Left colon (tissue), 2 donors: ENCODE measurements at places on chromosomes 6 and 20. TPM values are rescaled to one million over a fixed set of nuclear protein-coding genes. Genes with fewer than 3 reads are reported as not detected.

The SPATA25 gene
- 3.2 TPM for total RNA-seq

The PLEKHG1 gene
- total RNA-seq, result 29.3 TPM

The DUSP15 gene
- 0.78 TPM for total RNA-seq

The SLC35D3 gene
- 0.28 TPM for total RNA-seq

The SNX21 gene
- 15.8 TPM for total RNA-seq

The FABP7 gene
- total RNA-seq, result not detected

The MOCS3 gene
- total RNA-seq, result 4.0 TPM

The LRRN4 gene
- total RNA-seq, result not detected

The CCN5 gene
- 2.8 TPM for total RNA-seq

The TBC1D7 gene
- 20.9 TPM for total RNA-seq

The HS3ST5 gene
- total RNA-seq, result not detected

The VSTM2L gene
- total RNA-seq, result 1.1 TPM

The OR12D3 gene
- not detected for total RNA-seq

The SRMS gene
- 2.4 TPM for total RNA-seq

The SLPI gene
- total RNA-seq, result 204 TPM

DNA sequence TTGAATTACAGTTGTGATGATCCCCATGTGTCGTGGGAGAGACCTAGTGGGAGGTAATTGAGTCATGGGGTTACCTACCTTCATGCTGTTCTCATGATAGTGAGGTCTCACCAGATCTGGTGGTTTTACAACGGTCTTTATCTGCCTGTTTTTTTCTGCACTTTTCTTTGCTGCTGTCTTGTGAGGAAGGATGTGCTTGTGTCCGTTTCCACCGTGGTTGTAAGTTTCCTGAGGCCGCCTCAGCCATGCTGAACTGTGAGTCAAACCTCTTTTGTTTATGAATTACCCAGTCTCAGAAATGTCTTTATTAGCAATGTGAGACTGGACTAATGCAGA is 6.5 kb upstream of the RANBP9 start:
- DNase-seq, result no peak

DNA sequence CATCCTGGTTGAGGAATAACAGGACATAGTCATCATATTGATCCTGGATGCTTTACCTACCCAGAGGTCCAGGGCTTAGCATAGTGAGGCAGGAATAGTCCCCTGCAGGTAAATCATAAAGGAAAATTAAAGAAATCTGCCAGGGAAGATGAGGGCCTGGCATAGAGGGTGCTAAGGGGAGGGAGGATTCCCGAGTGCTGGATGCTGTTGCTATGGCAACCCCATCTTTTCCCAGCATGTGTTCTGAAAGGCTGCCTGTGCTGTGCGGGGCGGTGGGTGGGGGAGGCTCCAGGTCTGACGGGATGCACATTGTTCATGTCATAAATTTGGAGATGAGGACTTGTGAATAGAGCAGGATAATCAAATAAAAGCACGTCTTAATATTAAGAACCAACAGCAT is 212.6 kb upstream of the PCSK2 start:
- DNase-seq, result no peak

DNA sequence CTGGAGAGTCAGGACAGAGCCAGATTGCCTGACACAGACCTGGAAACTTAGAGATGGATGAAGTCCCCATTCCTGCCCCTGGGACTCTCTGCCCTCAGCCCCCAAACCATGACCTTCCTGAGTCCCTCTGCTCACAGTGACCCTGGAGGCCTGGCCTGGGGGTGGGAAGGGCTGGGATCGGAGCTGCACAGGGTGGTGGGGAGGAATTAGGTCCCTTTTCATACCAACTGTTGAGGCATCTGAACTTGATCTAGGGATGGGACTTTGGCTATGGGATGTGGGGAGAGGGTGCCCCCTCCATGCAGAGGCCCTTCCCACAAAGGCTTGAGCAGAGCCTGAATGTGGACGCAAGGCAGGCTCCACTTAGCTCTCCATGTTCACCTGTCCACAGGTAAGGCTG is 144.1 kb downstream of the MRPL14 start:
- DNase-seq, result no peak

DNA sequence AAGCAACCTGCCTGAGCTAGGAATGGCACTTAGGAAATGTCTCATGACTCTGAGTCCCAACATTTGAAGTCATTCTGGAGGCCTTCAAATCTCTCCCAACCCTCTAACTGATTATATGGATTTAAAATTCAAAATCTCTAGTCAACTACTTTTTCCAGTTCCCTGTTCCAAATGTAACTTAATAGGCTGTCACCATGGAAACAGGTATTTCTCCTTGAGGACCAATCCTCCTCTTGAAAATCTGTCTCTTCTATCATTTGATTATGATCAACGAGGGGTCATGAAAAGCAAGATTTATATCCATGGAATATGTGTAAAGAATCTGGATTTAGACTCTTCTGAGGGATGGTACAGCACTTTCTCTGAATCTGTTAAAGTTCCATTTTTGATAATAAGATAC is 127.3 kb upstream of the DTNBP1 start:
- no peak for DNase-seq

DNA sequence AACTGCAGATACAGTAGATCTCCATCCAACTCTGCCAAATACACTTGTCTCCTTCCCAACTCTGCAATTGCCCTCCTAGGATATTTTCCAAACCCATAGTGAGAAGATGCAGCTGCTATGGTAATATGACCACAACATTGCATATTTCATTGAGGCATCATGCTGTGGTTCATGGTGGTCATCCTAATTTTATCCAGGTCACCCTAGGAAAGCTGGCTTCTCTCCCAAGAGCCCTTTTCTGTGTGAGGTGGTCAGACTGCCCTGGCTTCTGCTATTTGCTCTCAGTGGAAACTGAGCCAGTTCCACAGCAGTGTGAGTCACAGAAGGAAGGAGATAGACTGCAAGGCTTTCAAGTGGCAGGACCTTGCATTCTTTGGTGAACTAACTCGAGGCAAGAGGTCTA is 5.5 kb downstream of the OGFRL1 start:
- DNase-seq, result no peak

- DNase-seq, result no peak
Observed at GRCh38 chr20:61704661-61705060, 361.0 kb downstream of the TAF4 start.

DNA sequence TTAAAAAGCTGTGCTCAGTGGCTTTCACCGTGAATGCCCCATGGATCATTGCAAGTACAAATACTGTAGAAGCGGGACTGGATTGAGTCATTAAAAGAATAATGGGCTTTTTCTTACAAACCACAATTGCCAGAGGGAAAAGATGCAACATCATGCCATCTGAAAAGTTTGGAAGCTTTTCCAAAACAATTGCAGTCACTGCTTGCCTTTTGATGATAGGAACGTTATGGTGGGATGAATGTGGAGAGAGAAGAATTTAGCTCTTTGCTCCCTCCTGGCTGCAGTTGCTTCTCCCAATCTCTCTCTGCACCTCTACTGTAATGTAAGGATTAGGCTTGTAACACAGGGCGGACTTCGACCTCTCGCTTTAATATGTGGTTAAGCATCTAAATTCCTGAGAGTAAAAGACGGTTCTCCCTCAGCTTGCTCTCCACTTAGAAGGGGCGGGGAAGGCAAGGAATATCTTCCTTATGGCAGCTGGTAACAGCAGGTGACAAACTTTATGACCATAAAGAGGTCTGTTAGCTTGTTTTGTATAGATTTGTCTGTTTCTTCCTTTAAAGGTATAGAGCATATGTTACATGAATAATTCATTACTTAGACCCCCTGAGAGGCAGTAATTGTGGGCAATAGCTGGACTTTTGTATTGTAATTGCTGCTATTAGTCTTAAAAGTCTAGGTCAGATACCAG is 376.1 kb downstream of the UTRN start:
- DNase-seq, result peak; percentile 74

DNA sequence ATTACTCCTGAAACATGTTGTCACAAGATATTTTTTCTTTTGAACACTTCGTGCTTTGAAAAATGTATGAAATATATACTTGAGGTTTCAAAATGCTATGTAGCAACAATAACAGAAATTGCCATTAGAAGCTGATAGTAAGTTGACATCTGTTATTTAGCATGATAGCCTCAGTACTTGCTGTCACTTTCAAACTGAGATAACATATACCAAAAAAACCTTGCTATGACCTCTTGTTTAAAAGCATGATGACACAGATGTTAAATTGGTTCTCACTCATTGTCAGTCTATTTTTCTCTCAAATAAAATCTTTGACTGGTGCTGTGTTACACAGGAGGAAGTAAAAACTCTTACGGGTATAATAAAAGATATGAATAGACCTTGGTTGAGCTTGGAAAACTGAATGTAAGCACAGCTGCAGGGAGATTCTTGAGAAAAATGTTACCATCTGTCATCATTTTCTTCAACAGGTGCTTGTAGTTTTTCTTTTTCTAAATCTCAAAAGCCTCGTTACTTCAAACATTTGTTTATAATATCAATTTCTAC is 18.6 kb downstream of the MOXD1 start:
- DNase-seq, result no peak

DNA sequence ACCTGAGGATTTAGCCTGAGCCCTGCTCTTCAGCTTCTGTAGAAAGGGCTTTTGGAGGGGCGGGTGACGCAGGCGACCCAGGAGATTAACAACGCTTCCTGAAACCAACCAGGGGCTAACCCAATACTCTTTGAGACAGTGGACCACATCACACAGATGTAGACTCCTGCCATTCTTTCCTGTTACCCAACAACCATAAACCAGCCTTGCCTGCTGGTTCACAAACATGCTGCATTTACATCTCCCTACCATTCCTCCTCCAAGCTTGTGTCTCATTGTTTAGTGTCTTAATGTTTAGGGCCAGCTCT is 28.3 kb downstream of the PPP1R16B start:
- DNase-seq, result no peak

DNA sequence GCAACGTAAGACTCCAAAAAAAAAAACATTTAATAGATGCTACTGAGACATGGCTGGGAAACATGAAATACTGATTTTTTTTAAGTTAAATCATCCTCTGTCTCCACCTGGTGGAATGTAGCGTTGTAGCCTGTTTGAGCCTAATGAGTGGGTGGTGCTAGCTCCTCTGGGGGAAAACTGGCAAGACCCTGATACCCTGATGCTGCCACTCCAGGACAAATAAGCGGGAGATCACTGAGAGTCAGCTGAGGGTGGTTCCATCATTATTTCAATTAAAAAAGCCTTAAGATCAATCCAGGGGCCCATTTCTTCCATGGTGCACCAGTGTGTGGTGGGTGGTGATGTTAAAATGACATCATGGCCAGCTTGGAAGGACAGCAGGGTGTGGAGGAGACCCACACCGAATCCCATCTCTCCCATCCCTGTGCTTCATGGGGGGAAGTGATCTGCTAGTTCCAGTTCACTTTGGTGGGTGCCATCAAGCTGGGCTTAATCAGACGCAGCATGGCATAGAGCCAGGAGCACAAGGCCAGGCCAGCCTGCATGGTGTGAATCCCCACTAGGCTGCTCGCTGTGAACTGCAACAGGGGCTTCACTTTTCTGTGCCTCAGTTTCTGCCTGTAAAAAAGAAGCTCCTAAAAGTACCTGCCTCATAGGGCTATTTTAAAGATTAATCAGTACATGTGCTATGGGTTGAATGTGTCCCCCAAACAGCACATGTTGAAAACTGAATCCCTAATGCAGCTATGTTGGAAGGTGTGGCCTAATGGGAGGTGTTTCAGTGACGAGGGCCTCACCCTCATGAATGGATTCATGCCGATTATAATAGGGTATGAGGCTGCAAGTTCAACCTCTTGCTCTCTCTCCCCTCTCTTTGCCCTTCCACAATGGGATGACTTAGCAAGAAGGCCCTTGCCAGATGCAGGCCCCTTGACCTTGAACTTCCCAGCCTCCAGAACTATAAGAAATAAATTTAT is 13.0 kb upstream of the MRPS10 start:
- no peak for DNase-seq

DNA sequence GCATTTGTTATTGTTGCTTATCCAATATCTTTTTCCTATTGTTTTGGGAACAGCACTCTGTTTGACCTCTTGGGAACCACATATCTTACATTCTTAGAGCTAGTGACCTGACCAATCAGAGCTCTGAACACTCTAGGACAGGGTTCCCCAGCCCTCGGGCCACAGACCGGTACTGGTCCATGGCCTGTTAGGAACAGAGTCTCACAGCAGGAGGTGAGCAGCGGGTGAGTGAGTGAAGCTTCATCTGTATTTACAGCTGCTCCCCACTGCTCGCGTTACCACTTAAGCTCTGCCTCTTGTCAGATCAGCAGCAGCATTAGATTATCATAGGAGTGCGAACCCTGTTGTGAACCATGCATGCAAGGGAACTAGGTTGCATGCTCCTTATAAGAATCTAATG is 226.0 kb upstream of the TSHZ2 start:
- DNase-seq, result no peak

- DNase-seq, result no peak
Observed at GRCh38 chr20:53657279-53657678, 63.6 kb upstream of the ZNF217 start.

GRCh38 chr6:25217829-25218228 is 61.3 kb upstream of the CARMIL1 start:
- no peak for DNase-seq

DNA sequence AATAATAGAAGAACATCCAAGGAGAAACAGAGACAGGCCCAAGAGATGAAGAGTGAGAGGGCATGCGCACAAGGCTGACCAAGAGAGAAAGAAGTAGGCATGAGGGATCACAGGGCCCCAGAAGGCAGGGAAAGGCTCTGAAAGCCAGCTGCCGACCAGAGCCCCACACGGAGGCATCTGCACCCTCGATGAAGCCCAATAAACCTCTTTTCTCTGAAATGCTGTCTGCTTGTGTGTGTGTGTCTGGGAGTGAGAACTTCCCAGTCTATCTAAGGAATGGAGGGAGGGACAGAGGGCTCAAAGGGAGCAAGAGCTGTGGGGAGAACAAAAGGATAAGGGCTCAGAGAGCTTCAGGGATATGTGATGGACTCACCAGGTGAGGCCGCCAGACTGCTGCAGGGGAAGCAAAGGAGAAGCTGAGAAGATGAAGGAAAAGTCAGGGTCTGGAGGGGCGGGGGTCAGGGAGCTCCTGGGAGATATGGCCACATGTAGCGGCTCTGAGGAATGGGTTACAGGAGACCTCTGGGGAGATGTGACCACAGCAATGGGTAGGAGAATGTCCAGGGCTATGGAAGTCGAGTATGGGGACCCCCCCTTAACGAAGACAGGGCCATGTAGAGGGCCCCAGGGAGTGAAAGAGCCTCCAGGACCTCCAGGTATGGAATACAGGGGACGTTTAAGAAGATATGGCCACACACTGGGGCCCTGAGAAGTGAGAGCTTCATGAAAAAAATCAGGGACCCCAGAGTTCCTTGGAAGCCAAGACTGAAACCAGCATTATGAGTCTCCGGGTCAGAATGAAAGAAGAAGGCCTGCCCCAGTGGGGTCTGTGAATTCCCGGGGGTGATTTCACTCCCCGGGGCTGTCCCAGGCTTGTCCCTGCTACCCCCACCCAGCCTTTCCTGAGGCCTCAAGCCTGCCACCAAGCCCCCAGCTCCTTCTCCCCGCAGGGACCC is 981 bp upstream of the TNF start:
- no peak for DNase-seq

- DNase-seq, result no peak
Observed at GRCh38 chr6:129490521-129491255, 219.3 kb downstream of the ARHGAP18 start.

- no peak for DNase-seq
Observed at GRCh38 chr6:14178083-14178445, 60.5 kb downstream of the CD83 start.

- no peak for DNase-seq
Observed at GRCh38 chr20:57787151-57787989, 77.6 kb upstream of the PMEPA1 start.

- DNase-seq, result no peak
Observed at GRCh38 chr6:71531006-71531405, 242.4 kb downstream of the OGFRL1 start.

- no peak for DNase-seq
Observed at GRCh38 chr6:88298066-88298845, 132.1 kb upstream of the CNR1 start.
